Suprapubic skin (tissue), 4 donors: ENCODE measurements at places on chromosomes 4 and X. TPM values are rescaled to one million over a fixed set of nuclear protein-coding genes. Genes with fewer than 3 reads are reported as not detected.
A peak's percentile ranks its signal among the peaks of the same experiment; 100 is the strongest.

The FAM149A gene
- total RNA-seq: 2.9 TPM

The SHROOM3 gene
- 25.7 TPM for total RNA-seq

The KIAA1210 gene
- not detected for total RNA-seq

The COX7B2 gene
- total RNA-seq: not detected

DNA sequence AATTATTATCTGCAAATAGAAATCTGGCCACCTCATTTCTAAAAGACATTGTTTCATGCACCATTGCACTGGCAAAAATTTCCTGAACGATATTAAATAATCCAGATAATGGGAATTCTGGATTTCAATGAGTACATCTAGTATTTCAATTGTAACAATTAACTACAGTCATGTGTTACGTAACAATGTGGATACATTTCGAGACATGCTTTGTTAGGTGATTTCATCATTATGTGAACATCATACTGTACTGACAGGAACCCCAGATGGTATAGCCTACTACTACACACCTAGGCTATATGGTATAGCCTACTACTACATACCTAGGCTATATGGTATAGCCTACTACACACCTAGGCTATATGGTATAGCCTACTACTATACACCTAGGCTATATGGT, 14.8 kb downstream of the LAMTOR3 start:
- no peaks in the 10 kb centered on the region for H3K27me3 ChIP-seq
- H3K36me3 ChIP-seq: peaks cover 58% of the 10 kb centered on the region
- H3K4me1 ChIP-seq: no peaks in the 10 kb centered on the region
- no peak for DNase-seq
- H3K27ac ChIP-seq: no peak overlapping the region
- H3K4me3 ChIP-seq: no peak overlapping the region

DNA sequence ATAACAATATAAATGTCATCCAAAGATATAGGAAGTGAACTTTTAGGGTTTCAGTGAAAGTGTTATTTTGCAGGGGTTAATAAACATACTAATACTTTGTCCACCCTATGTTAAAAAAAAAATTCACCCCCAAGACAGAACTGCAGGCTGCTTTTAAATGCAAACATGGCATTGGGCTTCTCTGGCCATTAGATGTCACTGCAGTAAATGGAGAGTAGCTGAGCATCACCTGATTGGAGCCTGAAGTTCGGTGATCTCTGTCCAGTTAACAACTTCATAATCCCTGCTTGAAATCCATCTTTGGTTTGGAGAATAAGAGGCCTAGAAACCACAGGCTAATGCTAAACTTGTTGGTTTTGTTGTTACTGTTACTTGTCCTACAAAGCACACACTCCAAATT, 18.7 kb downstream of the SLC25A43 start:
- no peaks in the 10 kb centered on the region for H3K36me3 ChIP-seq
- DNase-seq: no peak
- no peaks in the 10 kb centered on the region for H3K27me3 ChIP-seq

DNA sequence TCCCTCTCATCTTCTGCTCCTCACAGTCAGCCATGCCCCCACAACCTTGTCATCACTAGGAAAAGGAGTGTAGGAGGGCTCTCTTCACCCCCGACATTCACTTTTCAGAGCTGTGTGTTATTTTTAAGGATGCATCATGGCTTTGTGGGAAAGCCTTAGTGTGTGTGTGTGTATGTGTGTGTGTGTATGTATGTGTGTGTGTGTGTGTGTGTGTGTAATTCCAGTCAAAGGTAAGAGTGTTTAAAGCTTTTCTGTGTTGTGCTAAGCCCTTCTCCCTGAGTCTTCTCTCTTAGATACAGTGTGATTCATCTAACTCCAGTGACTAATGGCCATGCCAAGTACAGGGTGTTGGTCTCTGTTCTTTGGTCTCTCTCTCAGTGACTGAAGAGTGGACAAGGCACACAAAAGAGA, 76.6 kb downstream of the CHIC2 start:
- H3K27ac ChIP-seq: no peak overlapping the region
- DNase-seq: no peak
- H3K36me3 ChIP-seq: no peaks in the 10 kb centered on the region
- H3K27me3 ChIP-seq: no peaks in the 10 kb centered on the region
- H3K4me3 ChIP-seq: no peak overlapping the region
- H3K4me1 ChIP-seq: peaks cover 3% of the 10 kb centered on the region

DNA sequence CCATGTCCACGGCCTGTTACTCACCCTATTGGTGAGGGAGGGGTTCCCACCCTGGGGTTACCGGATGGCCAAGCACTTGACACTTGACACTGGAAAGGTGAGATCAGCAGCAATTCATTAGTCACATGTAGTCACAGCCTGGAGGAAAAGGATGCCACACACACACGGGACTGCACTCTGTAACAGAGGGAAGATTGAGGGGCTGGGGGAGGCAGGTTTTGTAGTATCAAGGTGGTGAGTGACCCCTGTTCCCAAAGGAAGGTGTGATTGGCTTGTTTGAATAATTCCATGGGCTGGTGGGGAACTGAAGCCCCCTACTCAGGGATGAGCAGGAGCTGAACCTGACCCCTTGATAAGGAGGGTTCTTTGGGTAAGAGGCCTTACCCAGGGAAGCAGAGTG, 96.0 kb upstream of the HELT start:
- no peak for DNase-seq
- no peak overlapping the region for H3K27ac ChIP-seq
- H3K36me3 ChIP-seq: no peaks in the 10 kb centered on the region
- H3K4me1 ChIP-seq: no peaks in the 10 kb centered on the region
- no peaks in the 10 kb centered on the region for H3K27me3 ChIP-seq
- H3K4me3 ChIP-seq: no peak overlapping the region

DNA sequence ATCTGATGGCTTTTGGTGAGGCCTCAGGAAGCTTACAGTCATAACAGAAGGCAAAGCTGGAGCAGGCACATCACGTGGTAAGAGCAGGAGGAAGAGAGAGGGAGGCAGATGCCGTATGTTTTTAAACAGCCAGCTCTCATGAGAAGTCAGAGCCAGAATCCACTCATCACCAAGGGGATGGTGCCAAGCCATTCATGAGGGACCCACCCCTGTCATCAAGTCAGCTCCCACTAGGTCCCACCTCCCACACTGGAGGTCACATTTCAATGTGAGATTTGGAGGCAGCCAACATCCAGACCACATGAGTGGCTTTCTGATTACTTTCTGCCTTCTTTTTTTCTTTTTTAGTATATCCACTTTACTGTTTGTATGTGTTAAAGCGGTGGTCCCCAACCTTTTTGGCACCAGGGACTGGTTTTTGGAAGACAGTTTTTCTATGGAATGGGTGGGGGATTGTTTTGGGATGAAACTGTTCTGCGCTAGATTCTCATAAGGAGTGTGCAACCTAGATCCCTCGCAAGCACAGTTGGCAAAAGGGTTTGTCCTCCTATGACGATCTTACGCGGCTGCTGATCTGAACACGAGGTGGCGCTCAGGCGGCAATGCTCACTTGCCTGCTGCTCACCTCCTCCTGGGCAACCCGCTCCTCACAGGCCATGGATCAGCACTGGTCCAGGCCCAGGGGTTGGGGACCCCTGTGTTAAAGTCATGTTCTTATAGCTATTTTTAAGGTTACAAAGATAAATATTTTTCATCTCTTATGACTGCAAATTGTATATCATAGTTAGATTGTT, 61.7 kb downstream of the SLIT2 start:
- H3K4me1 ChIP-seq: no peaks in the 10 kb centered on the region
- H3K36me3 ChIP-seq: no peaks in the 10 kb centered on the region
- H3K27me3 ChIP-seq: no peaks in the 10 kb centered on the region
- no peak overlapping the region for H3K27ac ChIP-seq

- H3K4me3 ChIP-seq: peak overlapping the region; percentile 50
- no peaks in the 10 kb centered on the region for H3K27me3 ChIP-seq
- peak overlapping the region; percentile 60 for H3K27ac ChIP-seq
- peaks cover 20% of the 10 kb centered on the region for H3K4me1 ChIP-seq
- DNase-seq: no peak
Measured at GRCh38 chrX:153688506-153688905, 780 bp downstream of the SLC6A8 start.

DNA sequence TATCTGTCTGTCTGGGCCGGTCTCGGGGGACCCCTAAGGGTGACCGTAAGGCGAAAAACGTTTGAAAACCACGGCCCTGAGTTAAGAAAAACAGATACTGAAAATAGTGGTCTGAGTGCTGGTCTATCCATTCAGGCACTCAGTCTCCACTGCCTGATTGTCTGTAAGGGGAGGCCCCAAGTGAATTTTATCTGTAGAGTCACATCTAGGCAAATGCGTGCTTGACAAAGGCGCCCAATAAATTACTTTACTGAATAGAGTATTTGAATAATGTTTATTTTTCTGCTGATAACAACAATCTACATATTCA, 465 bp downstream of the HNRNPH2 start:
- peak overlapping the region; percentile 94 for H3K27ac ChIP-seq
- peaks cover 12% of the 10 kb centered on the region for H3K36me3 ChIP-seq
- H3K4me3 ChIP-seq: peak overlapping the region; percentile 60
- DNase-seq: no peak
- H3K4me1 ChIP-seq: peaks cover 22% of the 10 kb centered on the region
- H3K27me3 ChIP-seq: no peaks in the 10 kb centered on the region
